Bronchus fibroblast of lung (primary cell): ENCODE measurements at places on chromosomes 5 and 9. TPM values are rescaled to one million over a fixed set of nuclear protein-coding genes. Genes with fewer than 3 reads are reported as not detected.

The TMOD1 gene
- total RNA-seq, result 0.17 TPM in 1 of 2 replicates, not detected in the other

The TOR1A gene
- 62.4 and 66.2 TPM in 2 replicates for total RNA-seq

The ABO gene
- not detected in 2 replicates for total RNA-seq

The PTPA gene
- total RNA-seq, result 129 and 131 TPM in 2 replicates

The ELAVL2 gene
- not detected in 2 replicates for total RNA-seq

The PCDHGC5 gene
- total RNA-seq, result 0.17 and 0.30 TPM in 2 replicates

The TAF11L14 gene
- total RNA-seq, result not detected in 2 replicates

The PLAC8L1 gene
- not detected in 2 replicates for total RNA-seq

The SPRY4 gene
- 8.9 and 10.1 TPM in 2 replicates for total RNA-seq

The SH3TC2 gene
- total RNA-seq, result 1.0 and 1.3 TPM in 2 replicates
